Suprapubic skin (tissue), 4 donors: ENCODE measurements at places on chromosomes 11 and 22. TPM values are rescaled to one million over a fixed set of nuclear protein-coding genes. Genes with fewer than 3 reads are reported as not detected.

Gene NOX4
- total RNA-seq: not detected

Gene INPPL1
- total RNA-seq: 45.4 TPM

Gene ELMOD1
- total RNA-seq: 66.0 TPM

Gene TECTA
- total RNA-seq: 1.4 TPM

Gene POU2F3
- 116 TPM for total RNA-seq

Gene HOATZ
- total RNA-seq: not detected

Gene SPON1
- total RNA-seq: 12.5 TPM

- no peak for DNase-seq
Measured at GRCh38 chr11:61598886-61599868, 18.3 kb upstream of the SYT7 start.

DNA sequence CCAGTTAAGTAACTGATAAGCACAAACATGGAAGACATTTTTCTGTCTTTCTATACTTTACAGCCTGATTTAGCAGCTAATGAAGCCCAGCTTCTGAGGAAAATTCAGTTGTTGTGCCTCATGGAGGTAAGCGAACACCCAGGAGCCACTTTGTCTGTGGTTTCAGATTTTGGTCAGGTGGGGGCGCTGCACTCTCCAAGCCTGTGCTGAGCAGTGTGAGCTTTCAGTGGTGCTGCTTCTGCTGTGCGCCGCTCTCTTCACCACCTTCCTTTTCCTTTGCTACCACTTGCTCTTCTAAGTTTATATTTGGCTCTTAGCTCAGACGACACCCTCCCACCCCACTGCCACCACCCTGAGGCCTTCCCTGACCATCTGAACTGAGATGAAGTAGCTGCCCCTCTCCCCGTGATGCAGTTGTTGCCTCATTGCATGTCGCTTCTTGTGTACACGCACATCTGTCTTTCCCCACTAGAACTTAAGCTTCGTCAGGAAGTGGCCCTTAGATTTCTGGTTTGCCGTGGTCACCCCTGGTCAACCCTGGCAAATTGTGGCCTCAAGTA lies 14.0 kb downstream of the PSMD13 start:
- DNase-seq: no peak

DNA sequence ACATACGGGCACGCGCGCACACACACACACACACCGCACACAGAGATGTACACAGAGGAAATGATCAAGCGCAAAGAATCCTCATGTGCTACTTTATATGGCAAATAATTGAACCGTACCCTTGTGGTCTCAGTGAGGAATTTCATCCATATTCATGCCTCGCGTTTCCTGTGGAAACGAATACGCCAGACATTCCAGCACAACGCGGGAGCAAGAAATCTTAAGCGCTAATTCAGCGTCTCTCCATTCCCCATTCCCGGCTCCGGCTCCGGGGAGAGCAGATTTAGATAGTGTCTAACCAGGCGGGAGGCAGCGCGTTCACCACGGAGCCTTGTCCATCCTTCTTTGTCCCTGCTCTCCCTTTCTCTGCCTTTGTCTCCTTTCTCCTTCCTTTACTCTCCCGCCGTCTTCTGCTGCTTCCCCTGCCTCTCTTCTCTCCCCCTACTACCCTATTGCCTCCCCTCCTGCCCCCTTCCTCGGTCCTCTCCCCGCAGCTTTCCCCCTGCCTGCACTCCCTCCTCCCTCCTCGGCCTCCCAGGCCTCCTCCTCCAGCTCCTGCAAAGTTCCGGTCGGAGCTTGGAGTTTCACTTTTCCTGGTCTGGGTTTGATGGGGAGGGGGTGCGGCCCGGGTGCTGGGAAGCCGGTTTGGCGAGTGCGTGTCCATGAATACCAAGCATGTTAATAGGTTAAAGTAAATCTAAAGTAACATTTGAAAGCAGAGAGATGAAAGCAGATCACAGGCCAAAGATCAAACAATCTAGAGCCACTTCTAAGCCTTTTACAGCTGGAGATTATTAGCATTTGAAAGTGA lies 579.3 kb downstream of the BUD13 start:
- no peak for DNase-seq

DNA sequence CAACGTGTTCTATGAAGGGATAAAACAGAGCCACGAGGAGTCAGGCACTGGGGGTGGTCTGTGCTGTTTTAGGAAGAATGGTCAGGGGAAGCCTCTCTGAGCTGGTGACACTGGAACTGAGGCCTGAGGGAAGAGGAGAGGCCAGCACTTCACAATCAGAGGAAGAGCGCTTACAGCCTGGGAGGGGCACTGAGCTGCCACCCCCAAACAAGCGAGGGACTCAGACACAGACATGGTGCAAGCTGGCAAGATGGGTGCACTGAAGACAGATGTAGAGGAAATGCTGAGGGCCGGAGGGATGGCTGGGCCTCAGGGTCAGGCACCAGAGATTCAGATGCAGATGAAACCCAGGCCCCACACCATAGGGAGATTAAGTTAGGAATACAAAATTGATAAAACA lies 40.0 kb upstream of the TP53I11 start:
- DNase-seq: peak; percentile 34

- DNase-seq: no peak
Measured at GRCh38 chr22:16989915-16990314, 18.1 kb downstream of the GAB4 start.

DNA sequence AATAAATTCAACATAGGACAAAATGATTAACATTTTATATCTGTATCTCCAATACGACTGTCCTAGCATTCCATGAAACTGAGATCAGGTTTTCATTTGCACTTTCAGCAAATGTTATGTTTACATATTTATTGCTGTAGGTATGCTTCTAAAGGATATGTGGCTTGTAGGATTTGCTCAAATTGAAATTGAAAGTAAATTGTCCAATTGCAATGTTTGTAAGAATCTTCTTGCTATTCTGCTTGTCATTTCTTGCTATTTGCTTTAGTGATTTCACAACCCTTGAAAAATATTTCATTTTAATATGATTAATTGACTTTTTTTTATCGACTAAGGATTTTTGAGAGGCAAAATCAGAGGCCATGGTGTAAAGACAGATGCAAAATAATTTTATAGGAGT lies 904.2 kb upstream of the RAG2 start:
- no peak for DNase-seq

DNA sequence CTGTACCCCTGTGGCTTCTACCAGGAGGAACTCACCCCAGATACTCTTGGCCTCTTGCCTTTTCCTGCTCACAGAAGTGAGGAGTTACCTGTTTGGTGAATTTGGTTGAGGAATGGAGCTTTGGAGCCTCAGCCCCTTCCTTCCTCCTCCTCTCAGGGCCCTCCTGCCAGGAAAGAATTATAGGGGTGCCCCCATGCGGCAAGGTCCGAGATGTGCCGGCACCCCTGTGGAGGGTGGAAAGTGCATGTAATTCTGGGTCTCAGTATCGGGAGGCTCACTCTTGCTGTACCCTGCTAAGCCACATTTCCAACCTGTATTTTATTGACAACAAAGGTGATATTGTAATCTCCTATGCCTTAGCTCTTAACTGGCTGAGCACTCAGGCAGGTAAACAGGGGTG lies 13.7 kb upstream of the IGSF22 start:
- DNase-seq: no peak

GRCh38 chr22:23235425-23235824 lies 55.1 kb downstream of the BCR start:
- no peak for DNase-seq

DNA sequence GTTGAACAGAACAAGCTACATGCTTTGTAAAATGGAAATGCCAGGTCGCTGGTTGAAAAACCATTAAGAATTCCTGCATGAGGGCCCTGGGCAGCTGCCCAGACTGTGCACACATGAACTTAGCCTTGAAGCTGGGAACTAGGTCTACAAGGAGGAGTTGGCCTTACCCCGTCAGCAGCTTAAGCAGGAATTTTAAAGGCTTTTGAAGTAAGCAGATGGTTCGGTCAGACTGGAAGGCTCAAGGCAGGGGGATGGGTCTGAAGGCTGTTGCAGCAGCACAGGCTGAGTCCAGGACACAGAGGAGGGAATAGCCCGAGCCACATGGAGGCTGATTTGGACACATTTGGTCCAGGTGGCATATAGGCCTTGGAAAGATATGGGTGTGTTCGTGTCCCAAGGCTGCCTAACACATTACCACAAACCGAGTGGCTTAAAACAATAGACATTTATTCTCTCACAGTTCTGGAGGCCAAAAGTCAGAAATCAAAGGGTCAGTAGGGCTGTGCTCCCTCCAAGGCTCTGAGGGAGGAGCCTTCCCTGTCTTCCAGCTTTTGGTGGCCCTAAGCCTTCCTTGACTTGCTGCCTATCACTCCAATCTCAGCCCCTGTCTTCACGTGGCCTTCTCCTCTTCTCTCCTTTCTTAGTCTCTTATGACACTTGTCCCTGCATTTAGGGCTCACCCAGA lies 11.6 kb downstream of the LIF start:
- DNase-seq: no peak

DNA sequence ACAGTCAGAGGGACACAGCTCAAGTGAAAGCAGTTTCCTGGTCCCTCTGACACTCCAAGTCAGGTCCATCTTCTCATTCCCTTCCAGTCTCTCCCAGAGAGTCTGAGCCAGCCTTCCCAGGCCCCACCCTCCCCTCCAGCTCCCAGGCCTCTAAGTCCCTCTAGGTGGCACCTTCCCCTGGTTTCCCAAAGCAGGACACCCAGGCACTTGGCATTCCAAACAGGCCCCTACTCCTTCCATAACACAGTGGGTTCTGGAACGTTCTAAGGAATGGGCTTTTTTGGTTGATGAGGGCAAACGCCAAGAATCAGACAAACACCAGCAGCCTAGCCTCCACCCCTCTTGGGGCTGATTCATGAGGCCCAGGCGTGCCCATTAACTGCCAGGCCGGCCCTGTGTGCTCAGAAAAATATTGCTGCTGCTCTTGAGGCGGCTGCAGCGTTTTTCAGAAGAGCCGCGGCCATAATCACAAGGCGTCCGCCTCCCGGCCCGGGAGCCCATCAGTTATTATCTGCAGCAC lies 418.7 kb downstream of the SOX6 start:
- no peak for DNase-seq

DNA sequence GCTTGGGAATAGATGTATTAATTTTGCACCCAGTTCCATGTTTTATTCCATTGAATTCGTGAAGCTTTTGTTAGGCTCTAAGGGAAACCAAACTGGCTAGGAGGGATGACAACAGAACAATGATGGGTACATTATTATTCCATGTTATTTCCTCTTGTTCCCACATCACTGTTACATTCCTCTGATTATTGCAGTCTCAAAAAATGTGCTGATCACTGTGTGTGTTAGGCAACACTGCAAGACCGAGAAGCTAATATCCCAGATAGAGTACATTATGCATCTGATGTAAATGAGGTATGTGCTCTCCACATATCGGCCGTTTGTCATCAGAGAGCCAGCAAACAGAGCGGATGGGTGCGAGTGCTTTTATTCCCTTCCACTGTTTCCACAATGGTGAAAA lies 327.9 kb downstream of the SOX6 start:
- no peak for DNase-seq

DNA sequence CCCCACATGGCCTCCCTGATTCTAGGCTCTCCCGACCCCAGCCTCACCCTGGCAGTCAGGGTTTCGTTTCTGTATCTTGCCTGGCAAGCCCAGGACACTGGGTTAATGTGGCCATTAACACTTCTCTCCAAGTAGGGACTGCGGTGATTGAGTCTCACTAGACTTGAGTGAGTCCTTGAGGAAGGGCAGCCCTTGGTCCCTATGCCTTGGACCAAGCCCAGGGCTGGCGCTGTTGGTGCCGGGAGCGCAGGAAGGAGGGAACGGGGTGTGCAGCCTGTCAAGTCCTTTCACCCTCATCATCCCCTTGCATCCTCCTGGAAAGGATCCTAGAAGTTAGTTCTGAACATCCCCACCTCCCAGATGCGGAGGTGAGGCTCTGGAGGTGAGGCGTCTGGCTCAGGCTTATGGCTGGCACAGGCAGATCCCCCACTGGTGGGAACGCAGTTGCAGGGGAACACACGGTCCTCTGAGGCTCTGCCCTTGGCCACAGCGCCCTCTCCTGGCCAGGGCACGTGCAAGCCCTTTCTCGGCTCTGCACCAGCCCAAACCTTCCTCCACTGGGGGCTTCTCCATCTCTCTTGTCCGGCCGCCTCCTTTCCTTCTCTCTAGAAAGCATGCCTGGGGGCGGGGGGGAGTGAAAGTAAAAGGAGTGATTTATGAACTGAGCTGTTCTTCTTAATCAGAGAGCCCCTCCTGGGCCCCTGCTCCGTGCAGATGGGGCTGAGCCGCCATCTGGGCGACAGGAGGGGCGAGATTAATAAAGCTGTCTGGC lies 56.7 kb downstream of the TP53I11 start:
- DNase-seq: no peak

- DNase-seq: no peak
Measured at GRCh38 chr22:49574205-49574880, 253.3 kb downstream of the BRD1 start.

GRCh38 chr11:63551889-63552266 lies 11.3 kb downstream of the PLAAT2 start:
- no peak for DNase-seq

DNA sequence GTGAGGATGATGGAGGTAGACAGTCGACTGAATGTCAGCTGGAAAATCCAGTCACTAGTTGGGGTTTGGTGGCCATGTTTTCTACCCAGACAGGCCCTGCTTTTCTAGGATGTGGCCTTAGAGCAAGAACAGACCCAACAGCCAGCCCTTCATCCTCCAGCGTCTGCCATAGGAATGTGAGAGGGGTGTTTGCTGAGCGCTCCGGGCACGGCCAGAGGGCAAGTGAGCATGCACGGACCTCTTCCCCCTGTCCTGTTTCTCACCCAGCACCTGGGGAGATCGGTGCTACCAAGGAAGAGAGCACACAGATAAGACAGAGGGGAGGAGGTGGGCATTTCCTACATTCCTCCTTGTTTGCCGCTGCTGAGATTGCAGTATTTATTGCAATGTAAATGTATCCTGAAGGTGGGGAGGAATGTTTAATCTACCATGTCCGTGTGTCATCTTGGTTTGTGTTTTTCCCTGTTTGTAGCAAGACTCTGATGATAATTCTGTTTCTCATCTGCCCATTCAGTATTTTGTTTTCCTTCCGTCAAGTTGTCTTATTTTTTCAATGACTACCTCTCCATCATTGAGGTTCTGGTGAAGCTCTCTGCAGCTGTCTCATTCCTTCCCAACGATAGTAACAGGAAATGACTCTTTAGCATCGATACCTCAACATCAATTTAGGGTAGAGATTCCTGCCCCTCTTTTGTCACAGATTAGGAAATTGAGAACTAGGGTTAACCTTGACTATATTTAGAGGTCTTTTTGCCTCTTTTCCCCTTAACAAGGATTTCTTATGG lies 4.9 kb upstream of the ATF4 start:
- no peak for DNase-seq

DNA sequence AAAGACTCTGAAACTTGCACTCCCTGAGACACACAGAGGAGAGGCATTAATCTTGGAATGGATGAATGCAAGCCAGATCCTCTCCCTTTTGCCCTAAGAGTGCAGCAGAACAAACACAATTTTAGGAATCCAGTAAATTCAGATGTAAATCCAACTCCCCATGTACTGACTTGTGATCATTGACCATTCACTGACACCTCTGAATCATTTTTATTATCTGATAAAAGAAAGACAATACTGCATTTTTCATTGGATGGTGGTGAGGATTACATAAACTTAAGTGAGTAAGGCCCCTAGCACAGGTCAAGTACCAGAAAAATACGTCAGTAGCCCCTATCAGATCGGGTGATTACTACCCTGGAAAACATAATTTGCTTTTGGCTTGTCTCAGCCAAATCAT lies 782.9 kb upstream of the API5 start:
- no peak for DNase-seq
